ENCODE measurements at places on chromosomes 3 and 15. TPM values are rescaled to one million over a fixed set of nuclear protein-coding genes. Genes with fewer than 3 reads are reported as not detected.
A peak's percentile ranks its signal among the peaks of the same experiment; 100 is the strongest.

DNA sequence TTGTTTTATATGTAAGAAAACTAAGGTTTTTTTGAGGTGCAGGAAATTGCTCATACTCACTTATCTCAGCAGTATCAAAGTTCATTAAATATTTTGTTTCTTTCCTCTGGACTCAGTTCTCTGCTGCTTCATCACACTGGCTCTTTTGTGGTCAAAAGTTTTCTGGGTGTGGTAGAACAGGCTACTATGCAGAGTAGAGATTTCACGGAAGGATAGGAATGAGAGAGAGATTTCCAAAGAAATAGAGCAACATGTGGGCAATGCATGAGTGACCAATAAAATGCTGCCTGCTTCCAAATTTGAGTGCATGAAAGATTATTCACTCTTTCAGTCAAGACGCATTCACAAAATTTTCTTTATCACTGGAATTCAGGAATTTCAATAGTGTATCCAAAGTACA, 577.3 kb upstream of the SEMA6D start:
- H3K36me3 ChIP-seq = no peaks in the 10 kb centered on the region
- no peak overlapping the region for H3K27ac ChIP-seq
- DNase-seq = no peak
- no peaks in the 10 kb centered on the region for H3K27me3 ChIP-seq

- DNase-seq = no peak
- H3K27me3 ChIP-seq = no peaks in the 10 kb centered on the region
- H3K4me1 ChIP-seq = no peaks in the 10 kb centered on the region
- no peaks in the 10 kb centered on the region for H3K36me3 ChIP-seq
- no peak overlapping the region for H3K27ac ChIP-seq
Measured at GRCh38 chr3:20930034-20930433, 744.0 kb upstream of the SGO1 start.

DNA sequence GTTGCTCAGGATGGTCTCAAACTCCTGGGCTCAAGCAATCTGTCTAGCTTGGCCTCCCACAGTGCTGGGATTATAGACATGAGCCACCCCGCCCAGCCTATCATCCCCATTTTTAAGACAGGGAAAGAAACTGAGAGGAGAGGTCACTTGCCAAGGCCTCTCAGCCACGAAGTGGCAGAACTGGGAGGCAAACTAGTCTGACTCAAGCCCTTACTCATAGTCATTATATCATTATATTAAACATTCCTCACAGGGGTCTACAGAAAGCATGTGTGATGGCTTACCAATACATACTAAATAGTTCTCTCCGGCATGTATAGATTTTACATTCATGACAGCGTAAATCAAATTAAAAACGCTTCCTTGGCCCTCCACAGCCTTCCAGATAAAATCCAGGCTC, 62.0 kb upstream of the ZBTB38 start:
- no peaks in the 10 kb centered on the region for H3K27me3 ChIP-seq
- no peak overlapping the region for H3K27ac ChIP-seq
- DNase-seq = no peak
- no peaks in the 10 kb centered on the region for H3K36me3 ChIP-seq
- H3K4me3 ChIP-seq = no peak overlapping the region

GRCh38 chr3:49616061-49616460, 58.1 kb upstream of the APEH start:
- H3K27ac ChIP-seq = no peak overlapping the region
- no peaks in the 10 kb centered on the region for H3K27me3 ChIP-seq
- no peak overlapping the region for H3K4me3 ChIP-seq
- DNase-seq = no peak
- no peaks in the 10 kb centered on the region for H3K4me1 ChIP-seq

- no peaks in the 10 kb centered on the region for H3K27me3 ChIP-seq
- no peaks in the 10 kb centered on the region for H3K4me1 ChIP-seq
- H3K36me3 ChIP-seq = no peaks in the 10 kb centered on the region
Measured at GRCh38 chr3:9153904-9154619, 95.4 kb downstream of the SRGAP3 start.

- H3K36me3 ChIP-seq = no peaks in the 10 kb centered on the region
- DNase-seq = no peak
- no peaks in the 10 kb centered on the region for H3K27me3 ChIP-seq
- no peak overlapping the region for H3K4me3 ChIP-seq
- peaks cover 16% of the 10 kb centered on the region for H3K4me1 ChIP-seq
- peak overlapping the region; percentile 79 for H3K27ac ChIP-seq
Measured at GRCh38 chr3:126528800-126529541, 5.0 kb downstream of the CHST13 start.

GRCh38 chr15:74950078-74950908, 6.3 kb downstream of the RPP25 start:
- no peak overlapping the region for H3K4me3 ChIP-seq
- H3K27ac ChIP-seq = no peak overlapping the region
- peaks cover 15% of the 10 kb centered on the region for H3K4me1 ChIP-seq
- no peaks in the 10 kb centered on the region for H3K27me3 ChIP-seq
- peak; percentile 62 for DNase-seq

GRCh38 chr3:32310918-32311839, 72.7 kb downstream of the CMTM8 start:
- no peak for DNase-seq
- no peak overlapping the region for H3K4me3 ChIP-seq
- H3K27me3 ChIP-seq = no peaks in the 10 kb centered on the region
- H3K36me3 ChIP-seq = no peaks in the 10 kb centered on the region
- H3K27ac ChIP-seq = no peak overlapping the region

- H3K27me3 ChIP-seq = no peaks in the 10 kb centered on the region
- no peaks in the 10 kb centered on the region for H3K4me1 ChIP-seq
- DNase-seq = no peak
- no peak overlapping the region for H3K27ac ChIP-seq
Measured at GRCh38 chr3:190130696-190131095, 10.0 kb upstream of the P3H2 start.

- no peaks in the 10 kb centered on the region for H3K36me3 ChIP-seq
- H3K4me1 ChIP-seq = no peaks in the 10 kb centered on the region
- H3K27ac ChIP-seq = no peak overlapping the region
- DNase-seq = no peak
- H3K4me3 ChIP-seq = no peak overlapping the region
Measured at GRCh38 chr15:48267766-48268165, 61.7 kb downstream of the SLC12A1 start.

DNA sequence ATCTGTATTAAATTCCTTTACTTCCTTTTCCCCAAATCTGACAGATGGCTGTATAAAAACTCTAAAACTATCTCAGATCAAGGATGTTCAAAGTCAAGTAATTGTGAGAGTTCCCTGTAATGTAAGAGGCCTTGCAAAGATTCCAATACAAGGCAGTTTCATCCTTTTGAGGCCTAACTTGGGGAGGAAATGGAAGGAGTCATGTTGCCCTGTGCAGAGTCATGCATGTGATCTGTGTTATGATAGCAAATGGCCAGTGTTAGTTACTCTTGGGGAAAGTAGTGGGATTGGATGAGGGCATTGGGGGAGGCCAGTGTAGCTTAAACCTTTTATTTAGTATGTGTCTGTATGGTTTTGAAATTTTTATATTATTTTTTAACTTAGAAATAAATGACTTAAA, 23.7 kb upstream of the FBXL22 start:
- no peak overlapping the region for H3K4me3 ChIP-seq
- peaks cover 3% of the 10 kb centered on the region for H3K36me3 ChIP-seq
- no peak overlapping the region for H3K27ac ChIP-seq

DNA sequence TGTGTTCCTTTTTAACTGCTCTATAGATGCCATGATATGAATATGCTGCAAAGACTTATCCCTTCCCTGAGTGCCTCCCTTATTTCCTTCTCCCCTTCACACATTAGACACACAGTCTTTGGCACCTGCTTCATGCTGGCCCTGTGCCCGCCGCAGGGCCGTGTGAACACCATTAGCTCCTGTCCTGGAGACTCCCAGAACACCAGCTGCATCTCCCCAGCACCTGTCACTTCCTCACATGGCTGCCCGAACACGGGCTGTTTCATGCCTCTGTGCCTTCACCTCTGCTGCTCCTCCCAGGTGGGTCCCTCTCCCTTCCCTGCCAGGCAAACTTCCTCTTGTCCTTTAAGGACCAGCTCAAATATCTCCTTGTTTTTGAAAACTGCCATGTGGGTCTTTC, 40.5 kb upstream of the SEC13 start:
- H3K4me3 ChIP-seq = no peak overlapping the region
- H3K27me3 ChIP-seq = no peaks in the 10 kb centered on the region

DNA sequence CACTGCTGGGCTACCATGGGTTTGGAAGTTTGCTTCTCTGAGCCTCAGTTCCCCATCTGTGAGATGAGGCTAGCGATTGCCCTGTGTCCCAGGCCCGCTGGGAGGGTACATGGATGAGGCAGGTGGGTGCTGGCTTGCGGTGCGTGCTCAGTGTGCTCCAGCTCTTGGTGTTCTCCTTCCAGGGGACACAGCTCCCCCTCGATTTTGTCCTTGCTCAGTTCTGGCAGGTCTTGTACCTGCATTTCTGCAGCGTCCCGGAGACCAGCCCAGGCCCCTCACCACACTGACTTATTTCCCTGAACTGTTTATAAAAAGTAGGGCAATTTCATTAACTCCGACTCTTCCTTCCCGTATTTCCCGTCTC, 95.4 kb downstream of the TBC1D2B start:
- no peaks in the 10 kb centered on the region for H3K4me1 ChIP-seq
- H3K4me3 ChIP-seq = no peak overlapping the region
- H3K36me3 ChIP-seq = no peaks in the 10 kb centered on the region
- DNase-seq = no peak

DNA sequence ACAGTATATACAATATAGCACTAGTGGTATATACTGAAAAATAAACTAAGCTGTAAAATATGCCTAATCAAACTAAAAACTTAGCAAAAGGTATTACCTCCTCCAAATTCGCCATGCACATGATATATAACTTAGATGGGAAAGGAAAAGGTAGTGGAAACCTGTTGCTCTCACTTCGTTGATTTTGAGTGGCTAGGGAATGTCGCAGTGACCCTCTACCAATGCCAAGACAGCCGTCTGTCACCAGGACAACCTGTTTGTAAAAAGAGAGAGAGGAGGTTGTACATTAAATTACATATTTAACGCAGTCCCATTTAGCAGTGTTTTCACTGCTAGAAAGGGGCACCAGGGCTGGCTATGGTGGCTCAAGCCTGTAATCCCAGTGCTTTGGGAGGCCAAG, 11.3 kb downstream of the INTS14 start:
- peaks cover 93% of the 10 kb centered on the region for H3K36me3 ChIP-seq
- H3K4me1 ChIP-seq = no peaks in the 10 kb centered on the region
- H3K4me3 ChIP-seq = no peak overlapping the region
- H3K27ac ChIP-seq = no peak overlapping the region
- DNase-seq = no peak

- no peak overlapping the region for H3K4me3 ChIP-seq
- H3K36me3 ChIP-seq = no peaks in the 10 kb centered on the region
- DNase-seq = no peak
- H3K27me3 ChIP-seq = no peaks in the 10 kb centered on the region
- peak overlapping the region; percentile 99 for H3K27ac ChIP-seq
- peaks cover 26% of the 10 kb centered on the region for H3K4me1 ChIP-seq
Measured at GRCh38 chr15:79898369-79898768, 1.6 kb upstream of the MTHFS start.

GRCh38 chr3:135997554-135998320, 32.2 kb downstream of the PPP2R3A start:
- no peaks in the 10 kb centered on the region for H3K4me1 ChIP-seq
- DNase-seq = no peak
- no peaks in the 10 kb centered on the region for H3K27me3 ChIP-seq
- no peak overlapping the region for H3K27ac ChIP-seq
- H3K36me3 ChIP-seq = no peaks in the 10 kb centered on the region

- H3K27ac ChIP-seq = peak within 1 kb of the TSS; percentile 70
- peak within 1 kb of the TSS; percentile 91 for H3K4me3 ChIP-seq
- DNase-seq = peak; percentile 37
- H3K4me1 ChIP-seq = peaks cover 26% of the 10 kb centered on the region
- no peaks in the 10 kb centered on the region for H3K36me3 ChIP-seq
Measured at GRCh38 chr3:196968233-196969133, at the start of gene PIGZ. PIGZ (minus strand) TSS chr3:196968833; CDS start chr3:196952031, 16,802 bp downstream.

DNA sequence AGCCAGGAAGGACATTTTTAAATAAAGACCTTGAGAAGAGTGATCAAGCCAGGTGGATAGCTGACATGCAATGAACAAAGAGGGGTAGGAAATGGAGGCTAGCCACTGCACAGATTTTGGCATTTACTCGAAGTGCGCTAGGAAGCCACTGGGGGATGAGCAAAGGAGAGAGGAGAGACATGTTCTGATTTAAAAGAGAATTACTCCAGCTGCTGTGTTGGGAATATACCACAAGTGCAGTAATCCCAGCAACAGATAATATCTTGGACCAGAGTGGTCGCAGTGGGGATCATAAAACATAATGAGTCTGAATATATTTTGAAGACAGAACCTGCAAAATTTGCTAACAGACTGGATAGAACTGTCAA, 19.9 kb downstream of the KPNA4 start:
- H3K4me3 ChIP-seq = no peak overlapping the region
- H3K27me3 ChIP-seq = no peaks in the 10 kb centered on the region
- no peaks in the 10 kb centered on the region for H3K36me3 ChIP-seq
- H3K4me1 ChIP-seq = peaks cover 8% of the 10 kb centered on the region
- no peak for DNase-seq

DNA sequence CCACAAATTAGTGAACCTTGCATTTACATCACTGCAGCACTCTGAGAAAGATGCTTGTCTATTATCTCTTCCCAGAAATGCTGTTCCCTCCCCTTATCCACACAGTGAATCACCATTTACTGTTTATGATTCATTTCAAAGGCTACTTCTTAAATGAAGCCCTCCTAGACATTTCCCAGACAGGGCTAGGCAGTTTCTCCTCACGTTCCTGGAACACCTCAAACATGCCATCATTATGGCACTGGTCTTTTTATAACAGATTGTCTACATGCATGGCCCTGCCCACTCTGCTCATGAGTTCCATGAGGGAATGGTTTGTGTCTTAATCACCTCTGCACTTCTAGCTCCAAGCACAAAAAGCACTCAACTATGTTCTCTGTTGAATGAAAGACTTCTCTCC, 32.2 kb upstream of the TM2D3 start:
- no peak overlapping the region for H3K27ac ChIP-seq
- no peak for DNase-seq
- no peaks in the 10 kb centered on the region for H3K27me3 ChIP-seq
- H3K36me3 ChIP-seq = no peaks in the 10 kb centered on the region
- H3K4me3 ChIP-seq = no peak overlapping the region

GRCh38 chr3:60025096-60026050, 975.5 kb upstream of the CFAP20DC start:
- no peaks in the 10 kb centered on the region for H3K36me3 ChIP-seq
- no peaks in the 10 kb centered on the region for H3K27me3 ChIP-seq
- no peak overlapping the region for H3K4me3 ChIP-seq
- H3K4me1 ChIP-seq = no peaks in the 10 kb centered on the region
- no peak for DNase-seq

- no peak overlapping the region for H3K27ac ChIP-seq
- H3K4me3 ChIP-seq = no peak overlapping the region
- H3K4me1 ChIP-seq = peaks cover 5% of the 10 kb centered on the region
Measured at GRCh38 chr3:53774414-53774813, 71.8 kb downstream of the CHDH start.

KCNH8 gene
- total RNA-seq = 0.11 TPM

EXD1 gene
- not detected for total RNA-seq

FLNB gene
- 101 TPM for total RNA-seq

CKMT1A gene
- 2.6 TPM for total RNA-seq

ISLR2 gene
- 2.5 TPM for total RNA-seq

TMC3 gene
- total RNA-seq = not detected

CDCP1 gene
- 9.9 TPM for total RNA-seq

TMEM108 gene
- total RNA-seq = 13.0 TPM

DUOX1 gene
- 640 TPM for total RNA-seq

All from upper lobe of left lung (tissue), 6 donors.